ENCODE measurements at places on chromosomes 2 and 18. TPM values are rescaled to one million over a fixed set of nuclear protein-coding genes. Genes with fewer than 3 reads are reported as not detected.

- peak; percentile 78 for DNase-seq
These were observed 66.1 kb upstream of the CDC42EP3 start for GRCh38 chr2:37737507-37737906.

DNA sequence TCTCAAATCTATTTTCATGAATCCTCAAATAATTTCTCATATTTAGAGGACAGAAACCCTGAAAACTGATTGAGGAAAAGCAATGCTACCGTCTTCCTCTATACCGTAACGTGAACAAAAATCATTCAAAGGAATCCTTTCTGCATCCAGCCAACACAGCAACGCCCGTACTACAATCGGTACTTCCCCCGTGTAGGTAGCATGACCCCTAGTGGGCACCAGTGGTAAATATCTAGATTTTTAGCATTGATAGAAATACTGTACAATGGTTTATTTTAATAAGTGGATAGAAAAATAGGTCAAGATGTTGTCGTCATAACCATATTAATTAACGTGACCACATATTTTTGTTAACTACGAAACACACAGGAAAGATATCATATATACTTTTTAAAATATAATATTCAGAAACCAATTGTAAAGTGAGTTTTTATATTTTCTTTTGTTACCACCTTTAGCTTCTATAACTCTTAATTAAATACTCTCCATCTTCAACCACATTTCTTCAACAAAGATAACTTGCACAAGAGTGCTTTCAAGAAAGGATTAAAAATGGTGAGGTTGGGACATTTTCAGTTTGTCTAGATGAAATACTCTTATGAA lies 194.1 kb downstream of the SS18 start:
- DNase-seq, result peak; percentile 61

DNA sequence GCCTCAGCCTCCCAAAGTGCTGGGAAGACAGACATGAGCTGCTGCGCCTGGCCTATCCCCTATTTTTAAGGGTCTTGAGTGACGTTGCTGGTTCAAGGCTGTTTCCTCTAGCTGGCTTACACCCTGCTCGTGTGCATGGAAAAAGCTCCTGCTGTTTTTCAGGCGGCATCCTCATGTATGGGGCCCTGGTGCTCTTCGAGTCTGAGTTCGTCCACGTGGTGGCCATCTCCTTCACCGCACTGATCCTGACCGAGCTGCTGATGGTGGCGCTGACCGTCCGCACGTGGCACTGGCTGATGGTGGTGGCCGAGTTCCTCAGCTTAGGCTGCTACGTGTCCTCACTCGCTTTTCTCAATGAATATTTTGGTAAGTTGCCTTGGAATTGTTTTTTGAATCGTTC lies 22.0 kb upstream of the NFATC1 start:
- no peak for DNase-seq

The DLGAP1 gene
- 1.4 TPM for total RNA-seq

The CNTNAP5 gene
- total RNA-seq, result not detected

DNA sequence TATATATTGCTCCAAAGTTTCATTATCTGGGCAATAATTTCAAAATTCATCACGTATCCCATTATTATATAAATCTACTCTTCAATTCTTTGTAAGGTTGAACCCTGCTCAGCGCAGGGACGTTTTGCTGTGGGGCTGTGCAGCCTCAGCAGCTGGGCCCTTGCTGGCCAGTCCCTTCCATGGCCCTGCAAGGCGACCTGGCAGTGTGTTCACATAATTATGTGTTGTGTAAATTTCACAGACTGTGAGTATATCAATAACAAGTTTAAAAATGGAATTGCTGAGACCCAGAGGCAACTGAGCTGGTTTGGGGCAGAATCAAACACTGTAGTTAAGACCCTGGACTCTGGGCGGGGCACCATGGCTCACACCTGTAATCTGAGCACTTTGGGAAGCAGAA lies 16.1 kb upstream of the MAL start:
- DNase-seq, result no peak

GRCh38 chr18:76396792-76397191 lies 98.2 kb downstream of the ZNF516 start:
- DNase-seq, result no peak

The KCNK3 gene
- not detected for total RNA-seq

- no peak for DNase-seq
These were observed 308.3 kb downstream of the MYCN start for GRCh38 chr2:16248571-16249105.

The UGT1A3 gene
- total RNA-seq, result not detected

The NDUFS1 gene
- 148 TPM for total RNA-seq

- DNase-seq, result peak; percentile 52
These were observed 38.6 kb upstream of the NCOA1 start for GRCh38 chr2:24452502-24452885.

GRCh38 chr2:217058791-217059755 lies 199.2 kb upstream of the TNP1 start:
- no peak for DNase-seq

The HOXD1 gene
- total RNA-seq, result not detected

- DNase-seq, result no peak
These were observed 27.7 kb downstream of the NETO1 start for GRCh38 chr18:72840109-72840508.

- DNase-seq, result no peak
These were observed 492.9 kb upstream of the ZEB2 start for GRCh38 chr2:145012806-145013205.

DNA sequence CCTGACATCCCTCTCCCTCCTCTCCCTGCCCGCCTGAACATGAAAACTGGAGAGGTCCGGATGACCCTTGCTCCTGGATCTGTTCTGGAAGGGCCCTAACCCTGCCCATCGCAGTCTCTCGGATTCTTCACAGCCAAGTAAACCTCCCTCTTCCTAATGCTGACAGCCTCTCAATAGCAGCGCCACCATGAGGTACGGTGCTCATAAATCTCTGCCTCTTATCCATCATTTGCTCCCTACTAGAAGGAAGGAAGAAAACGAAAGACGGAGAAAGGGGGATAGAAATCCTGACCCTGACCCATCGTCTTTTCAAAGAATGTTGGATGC lies 257.9 kb downstream of the BCL11A start:
- DNase-seq, result no peak

DNA sequence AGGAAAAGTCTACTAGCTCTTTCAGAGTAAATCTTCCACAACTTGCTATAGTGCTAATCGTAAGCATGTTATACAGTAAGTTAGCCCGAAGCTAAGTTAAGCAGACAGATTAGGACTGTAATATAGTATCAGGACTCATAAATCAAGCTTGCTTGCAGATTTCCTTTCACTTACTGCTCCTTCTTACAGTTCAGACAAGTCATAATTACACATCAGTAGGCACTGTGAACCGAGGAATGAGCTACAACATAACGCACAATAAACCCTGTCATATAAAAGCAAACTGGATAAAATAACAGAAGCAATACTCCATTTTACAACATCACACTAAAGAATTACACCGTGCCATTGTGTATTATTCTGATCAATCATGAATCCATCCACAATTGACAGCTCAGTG lies 832.6 kb upstream of the ZEB2 start:
- DNase-seq, result no peak

- DNase-seq, result no peak
These were observed 1276.1 kb upstream of the FAM98A start for GRCh38 chr2:34875091-34875745.

The CYS1 gene
- 7.0 TPM for total RNA-seq

- DNase-seq, result peak; percentile 18
These were observed 111.9 kb downstream of the MRO start for GRCh38 chr18:50707855-50708469.

- no peak for DNase-seq
These were observed 190.3 kb downstream of the LPIN1 start for GRCh38 chr2:11936761-11937160.

The NEUROD1 gene
- not detected for total RNA-seq

The LAMA1 gene
- 30.1 TPM for total RNA-seq

The LRP2 gene
- 0.41 TPM for total RNA-seq

- no peak for DNase-seq
These were observed 209.2 kb downstream of the LOXHD1 start for GRCh38 chr18:46447792-46448191.

- no peak for DNase-seq
These were observed 7.6 kb upstream of the ONECUT2 start for GRCh38 chr18:57427429-57428201.

- DNase-seq, result no peak
These were observed 63.0 kb downstream of the MCFD2 start for GRCh38 chr2:46852598-46852997.

The VIT gene
- total RNA-seq, result 2.0 TPM

DNA sequence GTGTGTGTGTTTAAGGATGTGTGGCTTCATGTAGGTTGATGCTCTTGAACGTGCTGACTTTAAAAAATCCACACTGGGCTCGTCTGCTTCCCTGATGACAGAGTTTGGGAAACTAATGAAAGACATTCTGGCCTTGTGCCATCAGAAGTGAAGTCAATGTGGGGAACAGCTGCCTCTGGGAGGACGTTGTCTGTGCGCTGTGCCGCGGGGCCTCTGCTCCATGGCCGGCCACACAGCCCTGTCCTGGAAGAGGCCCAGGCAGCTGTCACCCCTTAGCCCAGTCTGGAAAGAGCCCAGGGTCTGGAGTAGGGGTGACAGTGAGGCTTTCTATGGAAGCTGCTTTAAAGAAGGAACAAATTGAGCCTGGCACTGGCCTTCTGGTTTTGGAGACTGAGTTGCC lies 155.8 kb downstream of the SH3RF3 start:
- peak; percentile 61 for DNase-seq

DNA sequence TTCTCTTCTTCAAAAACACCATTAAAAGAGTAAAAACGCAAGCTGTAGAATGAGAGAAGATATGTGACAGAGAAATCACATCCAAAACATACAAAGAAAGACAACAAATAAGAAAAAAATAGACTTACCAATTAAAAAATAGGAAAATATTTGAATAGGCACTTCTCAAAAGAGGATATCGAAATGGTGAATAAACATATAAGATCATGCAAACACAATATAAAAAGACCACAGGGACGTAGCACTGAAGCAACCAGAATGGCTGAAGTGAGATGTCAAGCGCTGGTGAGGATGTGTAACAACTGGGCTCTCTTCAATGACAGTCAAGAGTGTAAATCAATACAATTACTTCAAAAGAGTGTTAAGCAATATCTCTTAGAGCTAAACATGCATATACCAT lies 202.3 kb downstream of the ZBTB7C start:
- no peak for DNase-seq

- peak; percentile 78 for DNase-seq
These were observed 93.6 kb downstream of the ZAP70 start for GRCh38 chr2:97806738-97807618.

The LRRC30 gene
- not detected for total RNA-seq

DNA sequence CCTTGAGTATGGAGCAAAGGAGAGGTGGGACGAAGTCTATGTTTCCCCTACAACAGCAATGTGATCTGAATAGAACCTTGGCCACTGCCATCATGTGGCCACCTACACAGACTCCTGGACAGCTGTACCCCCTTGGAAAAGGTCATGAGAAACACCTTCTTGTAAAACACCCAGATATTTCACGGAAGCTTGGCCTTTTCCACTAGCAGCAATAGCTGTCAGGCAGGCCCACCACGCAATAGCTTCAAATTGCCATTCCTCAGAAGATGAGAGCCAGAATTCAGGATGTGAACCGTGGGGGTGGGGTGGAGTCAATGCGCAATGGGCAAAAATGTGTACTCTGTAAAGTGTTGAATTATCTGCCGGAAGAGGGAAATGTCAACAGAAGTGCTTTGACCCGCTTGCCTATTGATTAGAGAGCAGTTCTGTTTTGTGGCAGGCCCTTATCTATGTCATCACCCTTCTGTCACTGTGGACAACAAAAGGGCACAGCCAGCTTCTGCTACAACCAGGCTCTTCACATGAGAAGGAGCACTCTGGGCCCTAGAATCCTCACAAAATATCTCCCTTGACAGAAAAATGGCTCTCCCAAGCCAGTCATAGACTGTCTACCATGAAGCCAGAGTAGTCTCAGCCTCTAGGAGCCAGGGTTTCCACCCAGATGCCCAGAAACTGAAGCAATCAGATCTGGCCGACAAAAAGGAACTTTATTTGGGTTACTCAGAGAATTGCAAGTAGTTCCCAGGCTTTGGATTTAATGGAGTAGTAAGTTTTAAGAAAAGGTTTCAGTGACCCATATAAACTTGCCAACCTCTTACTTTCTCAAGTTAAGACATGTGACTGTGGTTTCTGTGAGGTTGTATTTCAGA lies 9.5 kb downstream of the INPP1 start:
- DNase-seq, result peak; percentile 40

DNA sequence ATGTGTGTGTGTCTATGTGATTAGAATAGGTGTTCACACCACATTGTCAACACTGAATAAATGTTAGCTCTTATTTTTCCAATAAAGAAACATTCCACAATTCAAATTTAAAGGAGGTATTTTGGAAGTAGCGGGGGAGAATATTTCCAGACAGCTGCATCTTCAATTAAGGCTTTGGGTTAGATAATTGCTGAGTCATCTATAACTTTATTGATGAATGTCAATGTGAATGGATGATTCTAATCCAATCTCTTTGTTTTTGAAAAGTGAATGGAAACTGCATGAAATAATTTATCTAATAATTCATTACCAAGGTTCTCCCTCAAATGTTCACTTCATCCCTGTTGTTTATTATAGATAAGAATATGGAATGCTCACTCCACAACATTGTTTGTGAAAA lies 625.2 kb downstream of the IRS1 start:
- no peak for DNase-seq

The DOK6 gene
- 2.1 TPM for total RNA-seq

The LAMA3 gene
- total RNA-seq, result 15.7 TPM

The KLF11 gene
- 17.2 TPM for total RNA-seq

DNA sequence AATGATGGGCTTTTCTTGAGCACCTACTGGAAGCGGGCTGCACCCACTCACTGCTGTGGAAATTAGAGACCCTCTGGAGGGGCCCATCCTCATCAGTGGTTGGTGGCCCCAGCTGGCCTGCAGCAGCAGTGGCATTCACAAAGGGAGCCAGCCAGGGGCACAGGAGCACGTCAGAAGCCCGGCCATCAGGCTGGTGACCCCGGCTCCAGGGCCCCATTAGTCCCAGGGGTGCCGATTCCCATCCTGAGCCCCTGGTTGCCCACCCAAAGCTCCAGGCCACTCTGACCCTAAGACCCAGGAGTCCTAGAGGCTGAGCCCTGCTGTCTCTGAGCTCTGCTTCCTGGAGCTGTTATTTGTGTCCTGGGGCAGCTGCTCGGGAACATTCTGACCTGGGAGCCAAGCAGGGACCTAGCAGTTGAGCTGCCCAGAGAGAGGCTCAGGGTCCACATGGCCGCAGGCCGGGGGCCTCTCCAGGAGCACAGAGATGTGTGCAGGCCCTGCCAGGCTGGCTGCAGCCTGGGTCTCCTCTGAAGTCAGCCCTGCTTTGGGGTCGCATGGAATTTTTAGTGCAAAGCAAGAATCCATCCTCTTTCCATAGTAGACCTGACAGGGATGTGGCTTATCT lies 207.2 kb downstream of the KLHL29 start:
- DNase-seq, result no peak

The SEMA4C gene
- total RNA-seq, result 20.4 TPM

The CDH7 gene
- total RNA-seq, result not detected

DNA sequence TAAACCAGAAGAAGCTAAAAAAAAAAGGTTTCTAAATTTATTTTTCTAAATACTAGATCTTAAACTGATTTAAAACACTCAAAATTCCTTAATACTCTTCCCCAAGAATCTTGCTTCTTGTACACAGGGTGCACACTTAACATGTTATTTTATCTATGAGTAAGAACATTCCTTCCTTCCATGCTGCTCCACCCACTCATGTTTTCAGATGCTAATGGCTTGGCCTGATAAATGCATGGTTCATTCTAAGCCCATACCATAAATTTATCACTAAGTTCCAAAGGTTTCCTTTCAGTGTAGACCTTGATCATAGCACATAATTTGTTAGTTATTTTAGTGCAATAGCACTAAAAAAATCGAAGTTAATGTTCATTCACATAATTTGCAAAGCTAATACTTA lies 8.1 kb downstream of the FBXO48 start:
- peak; percentile 60 for DNase-seq
